Peyer's patch (tissue), 4 donors: ENCODE measurements at places on chromosomes 5 and 9.

DNA sequence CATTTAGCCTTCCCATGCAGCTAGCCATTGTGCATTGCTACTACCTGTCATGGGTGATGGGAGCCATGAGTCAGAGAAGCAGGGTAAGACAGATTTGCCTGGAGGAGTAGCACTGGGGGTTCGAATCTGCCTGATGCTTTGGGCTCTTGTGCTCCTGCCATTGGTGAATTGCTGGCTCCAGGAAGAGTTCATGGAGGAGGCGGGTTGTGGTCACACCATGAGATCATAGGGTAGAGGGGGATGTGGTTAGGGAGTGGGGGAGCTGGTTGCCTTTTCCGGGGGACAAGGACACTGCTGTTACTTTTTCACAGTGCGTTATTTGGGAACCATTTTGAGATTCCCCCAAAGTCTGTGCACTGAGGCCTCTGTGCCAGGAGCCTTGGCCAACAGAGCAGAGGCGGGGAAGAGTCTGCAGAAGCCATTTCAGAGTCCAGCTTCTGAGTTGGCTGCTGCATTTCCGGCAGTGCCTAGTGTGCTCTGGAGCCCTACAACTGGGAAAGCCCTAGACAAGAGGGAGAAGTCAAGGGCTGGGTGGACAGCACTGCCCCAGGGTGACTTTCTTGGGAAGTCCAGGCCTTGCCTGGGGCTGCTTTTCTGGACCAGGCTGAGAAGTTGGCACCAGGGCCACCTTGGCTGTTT lies 6.2 kb downstream of the ANGPTL2 start:
- no peak for DNase-seq
- H3K36me3 ChIP-seq, result no peaks in the 10 kb centered on the region
- no peaks in the 10 kb centered on the region for H3K27me3 ChIP-seq
- H3K4me1 ChIP-seq, result no peaks in the 10 kb centered on the region
- no peak overlapping the region for H3K27ac ChIP-seq
- no peak overlapping the region for H3K4me3 ChIP-seq

DNA sequence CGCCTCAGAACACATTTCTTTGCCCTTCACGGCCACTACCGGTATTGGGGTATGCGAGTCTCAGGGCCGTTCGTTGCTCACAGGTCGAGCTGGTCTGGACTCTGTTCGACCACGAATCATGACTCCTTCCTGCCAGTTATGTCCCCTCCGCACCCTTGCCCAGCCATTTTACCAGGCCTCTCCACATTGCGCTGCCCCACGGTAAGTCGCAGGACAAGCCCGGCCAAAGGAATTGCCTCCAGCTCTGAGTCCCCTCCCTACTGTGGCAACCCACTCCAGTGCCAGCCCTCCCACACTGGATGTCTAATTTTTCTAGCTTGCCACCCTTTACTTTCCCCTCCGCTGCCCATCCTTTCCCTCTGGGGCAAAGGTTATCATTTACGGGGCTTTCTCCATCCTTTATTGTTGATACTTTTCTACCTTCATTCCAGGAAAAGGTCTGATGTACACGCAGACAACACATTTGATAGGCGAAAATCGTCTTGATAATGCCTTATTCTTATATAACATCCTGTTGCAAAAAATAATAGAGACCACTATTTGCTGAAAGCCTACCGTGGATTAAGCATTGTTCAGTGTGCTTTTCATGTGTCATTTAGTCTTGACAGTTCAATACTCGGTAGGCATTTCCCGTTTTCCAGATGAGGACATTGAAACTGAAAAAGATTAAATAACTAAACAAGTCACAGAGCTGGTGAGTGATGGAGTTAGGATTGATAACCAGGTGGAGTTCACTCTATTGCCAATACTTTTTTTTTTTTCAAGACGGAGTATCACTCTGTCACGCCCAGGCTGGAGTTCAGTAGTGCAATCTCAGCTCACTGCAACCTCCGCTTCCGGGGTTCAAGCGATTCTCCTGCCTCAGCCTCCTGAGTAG lies 958 bp upstream of the HSPA5 start:
- peak; percentile 56 for DNase-seq
- H3K27me3 ChIP-seq, result no peaks in the 10 kb centered on the region
- peaks cover 10% of the 10 kb centered on the region for H3K4me1 ChIP-seq

DNA sequence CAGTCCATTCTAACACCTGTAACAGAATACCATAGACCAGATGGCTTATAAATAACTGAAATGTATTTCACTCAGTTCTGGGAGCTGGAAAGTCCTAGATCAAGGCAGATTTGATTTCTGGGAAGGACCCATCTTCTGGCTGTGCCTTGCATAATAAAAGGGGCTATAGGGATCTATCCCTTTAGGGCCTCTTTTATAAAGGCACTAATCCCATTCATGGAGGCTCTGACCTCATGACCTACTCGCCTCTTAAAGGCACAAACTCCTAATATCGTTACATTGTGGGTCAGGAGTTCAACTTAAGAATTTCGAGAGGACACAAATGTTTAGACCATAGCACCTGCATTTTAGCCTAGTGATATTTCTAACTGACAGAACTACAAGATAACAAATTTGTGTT lies 619.0 kb downstream of the CDH18 start:
- no peaks in the 10 kb centered on the region for H3K36me3 ChIP-seq
- DNase-seq, result no peak
- H3K4me3 ChIP-seq, result no peak overlapping the region
- no peaks in the 10 kb centered on the region for H3K27me3 ChIP-seq
- H3K4me1 ChIP-seq, result no peaks in the 10 kb centered on the region
- no peak overlapping the region for H3K27ac ChIP-seq

DNA sequence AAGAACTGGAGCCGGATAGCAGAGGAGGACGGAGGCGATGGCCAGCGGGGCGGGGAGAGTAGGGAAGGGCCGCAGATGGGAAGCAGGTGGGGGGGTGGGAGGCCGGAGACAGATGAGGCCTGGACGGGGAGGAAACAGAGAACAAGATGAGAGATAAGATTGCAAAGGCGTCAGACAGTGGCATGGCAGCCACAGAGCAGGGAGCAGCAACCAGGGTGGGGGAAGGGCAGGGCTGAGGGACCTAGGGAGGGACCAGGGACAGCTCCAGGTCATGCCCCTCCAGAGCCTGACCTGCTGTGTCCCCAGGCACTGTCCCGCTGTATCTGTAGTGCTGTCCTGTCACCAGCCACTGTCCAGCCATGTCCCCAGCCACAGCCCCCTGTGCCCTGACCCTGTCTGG lies 49.6 kb upstream of the LMX1B start:
- H3K4me3 ChIP-seq, result no peak overlapping the region
- H3K27me3 ChIP-seq, result no peaks in the 10 kb centered on the region
- no peaks in the 10 kb centered on the region for H3K4me1 ChIP-seq
- H3K36me3 ChIP-seq, result no peaks in the 10 kb centered on the region

GRCh38 chr9:3262826-3263529 lies 262.8 kb downstream of the RFX3 start:
- no peak overlapping the region for H3K4me3 ChIP-seq
- H3K4me1 ChIP-seq, result no peaks in the 10 kb centered on the region
- no peak for DNase-seq
- H3K36me3 ChIP-seq, result no peaks in the 10 kb centered on the region
- no peak overlapping the region for H3K27ac ChIP-seq

DNA sequence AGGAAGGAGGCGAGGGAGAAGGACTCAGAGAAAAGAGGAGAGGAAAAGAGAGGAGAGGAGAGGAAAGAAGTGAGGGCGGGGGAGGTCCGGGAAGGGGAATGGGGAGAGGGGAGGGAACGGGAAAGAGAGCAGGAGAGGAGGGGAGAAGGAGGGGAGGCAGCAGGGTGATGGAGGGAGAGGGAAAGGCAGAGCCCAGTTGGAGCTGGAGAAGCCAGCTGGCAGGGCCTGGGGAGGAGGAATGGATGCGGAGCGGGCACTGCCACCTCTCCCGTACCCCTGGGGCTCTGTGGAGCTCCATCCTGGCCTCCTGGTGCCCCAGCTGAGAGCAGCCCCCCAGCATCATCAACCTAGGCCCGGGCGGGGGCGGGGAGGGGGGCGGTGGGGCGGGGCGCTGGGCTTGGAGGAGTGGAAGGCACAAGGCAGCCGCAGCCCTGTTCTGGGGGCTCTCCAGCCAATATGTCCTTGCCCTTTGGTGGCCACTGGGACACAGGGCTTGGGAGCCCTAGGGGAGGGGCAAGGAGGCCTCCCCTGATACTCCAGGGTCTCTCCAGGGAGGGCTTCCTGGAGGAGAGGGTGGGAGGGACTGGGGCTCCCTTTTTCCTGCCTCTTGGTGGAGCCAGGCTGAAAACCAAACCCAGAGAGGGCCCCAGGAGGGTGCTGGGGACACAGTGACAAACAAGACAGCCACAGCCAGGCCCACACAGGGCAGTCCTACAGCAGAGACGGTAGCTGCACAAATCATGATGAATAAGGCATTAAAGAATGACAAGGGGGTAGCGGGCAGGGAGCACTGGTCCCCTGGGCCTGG lies 123.7 kb downstream of the C9orf50 start:
- H3K4me3 ChIP-seq, result peak overlapping the region; percentile 62
- no peaks in the 10 kb centered on the region for H3K36me3 ChIP-seq
- H3K27me3 ChIP-seq, result no peaks in the 10 kb centered on the region
- no peaks in the 10 kb centered on the region for H3K4me1 ChIP-seq
- no peak for DNase-seq

DNA sequence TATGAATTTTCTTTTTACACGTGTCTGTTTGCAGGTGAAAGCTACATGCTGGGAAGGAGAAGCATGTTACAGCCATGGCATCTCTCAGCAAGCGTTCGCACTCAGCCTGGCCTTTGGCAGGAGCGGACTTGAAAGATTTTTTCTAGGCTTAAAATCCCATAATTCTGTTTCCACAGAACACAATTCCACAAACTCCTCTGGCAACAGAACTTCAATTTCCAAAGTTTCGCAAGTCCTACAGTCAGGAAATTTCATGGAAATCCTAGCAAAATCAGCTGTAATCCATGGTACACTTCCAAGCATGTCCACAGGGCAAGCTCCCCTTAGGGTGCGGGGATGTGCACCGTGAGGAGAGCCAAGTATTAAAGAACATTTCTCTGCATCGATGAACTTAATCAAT lies 35.9 kb downstream of the SUB1 start:
- no peaks in the 10 kb centered on the region for H3K27me3 ChIP-seq
- no peak for DNase-seq

DNA sequence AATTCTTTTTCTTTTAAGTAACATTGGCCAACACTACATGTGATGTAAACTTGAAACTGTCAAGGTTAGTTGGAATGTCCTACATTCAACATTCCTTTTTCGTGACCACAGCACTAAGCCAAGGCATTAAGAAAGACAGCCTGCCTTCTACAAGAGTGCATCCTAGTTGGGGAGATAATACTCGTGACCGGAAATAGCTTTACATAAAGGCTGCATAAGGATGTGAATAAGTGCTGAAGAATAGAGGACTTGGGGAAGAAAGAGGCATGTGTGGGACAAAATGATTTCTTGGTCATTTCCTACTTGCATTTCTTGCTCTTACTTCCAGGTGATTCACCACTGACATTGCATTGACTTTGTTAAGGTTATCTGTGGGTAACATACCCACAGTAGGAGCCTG lies 282.0 kb downstream of the DMRT2 start:
- no peak overlapping the region for H3K27ac ChIP-seq
- H3K4me1 ChIP-seq, result no peaks in the 10 kb centered on the region
- no peaks in the 10 kb centered on the region for H3K36me3 ChIP-seq
- no peak for DNase-seq
- no peak overlapping the region for H3K4me3 ChIP-seq
